Immature natural killer cell (primary cell): ENCODE measurements at places on chromosomes 6 and 20.

GRCh38 chr6:126380072-126380583 lies 40.2 kb downstream of the CENPW start:
- DNase-seq, result no peak

GRCh38 chr6:66429210-66429609 lies 722.2 kb upstream of the EYS start:
- no peak for DNase-seq

DNA sequence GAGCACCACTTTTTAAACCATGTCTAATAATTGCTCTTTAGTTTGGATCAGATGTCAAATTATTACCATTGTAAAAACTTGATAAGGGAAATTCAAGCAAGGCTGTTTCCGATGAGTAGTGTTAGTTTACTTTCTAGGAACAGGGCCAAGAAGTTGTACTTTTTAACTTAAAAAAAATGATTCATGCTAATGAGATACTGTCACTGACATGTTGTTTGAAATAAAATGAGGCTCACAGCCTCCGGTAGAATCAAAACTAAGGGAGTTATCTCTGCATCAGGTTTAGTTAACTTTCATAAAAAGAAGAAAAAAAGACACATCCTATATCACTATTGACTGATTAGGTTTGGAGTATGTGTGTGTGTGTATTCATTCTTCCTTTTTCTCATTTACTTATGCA lies 55.2 kb upstream of the SUPT3H start:
- no peak for DNase-seq

- no peak for DNase-seq
These were observed 1.2 kb downstream of the TMEM239 start for GRCh38 chr20:2817341-2817726.

GRCh38 chr6:90086517-90086916 lies 192.2 kb downstream of the GJA10 start:
- no peak for DNase-seq

- DNase-seq, result no peak
These were observed 230.8 kb downstream of the CD83 start for GRCh38 chr6:14348389-14348788.

DNA sequence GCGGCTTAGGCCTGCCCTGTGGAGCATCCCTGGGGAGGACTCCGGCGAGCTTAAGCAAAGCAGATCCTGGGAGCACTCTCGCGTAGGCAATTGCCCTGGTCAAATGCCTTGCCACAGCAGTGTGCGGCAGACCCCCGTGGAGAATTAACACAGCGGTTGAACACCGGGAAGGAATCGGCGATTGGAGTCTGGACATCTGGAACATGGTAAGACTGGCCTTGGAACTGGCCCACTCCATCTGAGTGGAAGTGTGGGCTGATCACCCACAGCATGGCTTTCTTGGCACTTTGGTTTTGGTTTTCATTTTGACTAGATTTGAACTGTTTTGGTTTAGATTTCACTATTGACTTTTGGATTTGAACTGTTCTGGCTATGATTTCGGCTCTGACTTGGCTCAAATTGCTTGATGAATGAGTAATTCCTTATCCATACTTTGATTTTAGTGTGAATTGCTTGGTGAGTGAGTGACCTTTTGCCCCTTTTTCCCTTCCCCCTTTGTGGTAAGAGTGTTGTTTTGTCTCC lies 300.7 kb downstream of the RNGTT start:
- DNase-seq, result no peak
